ENCODE measurements at places on chromosomes 16 and 17.

DNA sequence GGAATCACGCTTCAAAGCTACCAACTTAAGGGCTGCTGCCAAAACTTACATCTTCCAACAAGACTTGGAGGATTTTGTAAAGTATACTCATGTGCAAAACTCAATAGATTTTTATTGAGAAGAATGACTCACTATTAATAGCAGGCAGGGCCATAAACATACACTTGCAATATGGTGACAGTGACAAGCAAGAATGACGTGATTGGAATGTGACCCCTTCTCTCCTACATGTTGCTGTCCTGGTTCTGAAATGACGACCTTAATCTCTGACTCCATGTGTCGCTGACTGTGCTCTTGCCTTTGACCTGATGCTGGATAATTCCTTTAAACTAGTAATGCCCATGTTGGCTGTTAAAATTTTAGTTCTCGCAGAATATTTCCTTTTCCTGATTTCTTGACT is 174.5 kb downstream of the PARN start:
- DNase-seq, result no peak

GRCh38 chr16:5505091-5505887 is 407.7 kb upstream of the EEF2KMT start:
- no peak for DNase-seq

GRCh38 chr17:30309591-30309990 is 17.8 kb upstream of the BLMH start:
- no peak for DNase-seq

DNA sequence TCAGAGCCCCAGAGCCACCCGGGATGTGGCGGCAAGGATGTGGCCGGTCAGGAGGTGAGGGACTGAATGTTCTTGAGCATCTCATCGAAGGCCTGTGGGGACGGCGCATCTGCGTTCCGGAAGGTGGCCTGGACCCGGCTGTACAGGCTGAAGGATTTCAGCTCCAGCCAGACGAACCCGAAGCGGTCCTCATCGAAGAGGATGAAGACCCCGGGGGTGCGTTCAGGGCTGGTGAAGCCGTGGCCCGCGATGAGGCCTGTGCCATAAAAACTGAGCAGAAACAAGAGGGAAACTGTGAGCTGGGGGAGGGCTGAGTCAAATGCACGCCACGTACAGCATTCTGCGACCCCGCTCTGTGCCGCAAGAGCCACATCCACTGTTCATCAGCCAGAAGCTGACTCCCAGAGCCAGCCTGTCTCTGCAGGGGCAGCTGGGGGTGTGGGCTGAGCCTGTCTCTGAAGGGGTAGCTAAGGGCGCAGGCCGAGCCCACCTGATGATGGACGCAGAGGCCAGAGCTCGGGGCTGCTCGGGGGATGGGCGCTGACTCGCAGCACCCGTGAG is 14.1 kb upstream of the C16orf95 start:
- no peak for DNase-seq

DNA sequence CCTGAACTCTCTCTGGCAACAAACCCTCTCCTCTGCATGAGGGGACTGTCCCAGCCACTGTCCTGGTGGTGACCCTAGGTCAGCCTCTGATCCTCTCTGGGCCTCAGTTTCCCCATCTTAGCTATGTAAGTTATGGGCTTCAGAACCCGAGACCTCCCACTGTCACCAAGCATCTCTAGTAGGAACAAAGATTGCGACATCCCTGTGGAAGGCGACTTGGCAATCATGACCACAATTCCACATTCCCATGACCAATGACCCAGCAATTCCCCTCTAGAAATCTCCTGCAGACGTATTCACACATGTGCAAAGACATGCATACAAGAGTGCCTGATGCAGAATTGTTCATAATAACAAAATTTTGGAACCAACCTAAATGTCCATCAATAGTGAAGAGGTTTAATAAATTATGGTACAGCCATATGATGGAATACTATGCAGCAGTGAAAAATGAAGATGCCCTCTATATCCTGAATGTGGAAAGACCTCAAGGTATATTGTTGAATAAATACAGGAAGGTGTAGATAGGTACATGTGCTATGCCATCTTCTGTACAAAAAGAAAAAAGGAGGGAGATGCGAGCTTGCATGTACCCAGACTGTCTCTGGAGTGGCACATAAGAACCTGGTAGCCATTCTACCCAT is 21.2 kb downstream of the CNGB1 start:
- no peak for DNase-seq

- no peak for DNase-seq
Measured at GRCh38 chr17:7413346-7413985, 5.8 kb downstream of the NLGN2 start.

GRCh38 chr17:80311216-80311827 is 50.7 kb downstream of the RNF213 start:
- DNase-seq, result no peak

- no peak for DNase-seq
Measured at GRCh38 chr16:47506800-47507199, 45.7 kb downstream of the PHKB start.

- DNase-seq, result no peak
Measured at GRCh38 chr17:83071966-83072562, 7.3 kb upstream of the METRNL start.

DNA sequence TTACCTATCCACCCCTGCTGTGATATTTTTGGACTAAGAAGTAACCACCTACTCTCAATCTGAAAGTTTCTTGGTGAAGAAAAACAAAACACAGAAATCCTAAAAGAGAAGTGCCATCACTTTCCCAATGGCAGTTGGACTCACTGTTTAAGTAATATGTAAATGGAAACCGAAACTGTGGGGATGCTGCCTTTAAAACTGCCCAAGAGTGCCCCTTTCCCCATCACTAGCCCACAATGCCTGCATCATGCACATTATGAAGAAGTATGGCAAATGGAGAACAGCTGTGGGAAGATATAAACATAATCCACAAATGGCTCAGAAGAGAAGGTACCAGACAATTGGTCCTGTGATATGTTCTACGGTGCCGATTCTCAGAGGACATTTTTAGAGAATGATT is 33.5 kb upstream of the SLC6A2 start:
- no peak for DNase-seq

- no peak for DNase-seq
Measured at GRCh38 chr16:80947708-80948625, 58.7 kb downstream of the CMC2 start.

GRCh38 chr16:28569021-28569420 is 15.3 kb downstream of the SGF29 start:
- DNase-seq, result no peak

- DNase-seq, result no peak
Measured at GRCh38 chr16:62194828-62195227, 158.6 kb upstream of the CDH8 start.
